ENCODE measurements at places on chromosomes 13 and 19.
A peak's percentile ranks its signal among the peaks of the same experiment; 100 is the strongest.

DNA sequence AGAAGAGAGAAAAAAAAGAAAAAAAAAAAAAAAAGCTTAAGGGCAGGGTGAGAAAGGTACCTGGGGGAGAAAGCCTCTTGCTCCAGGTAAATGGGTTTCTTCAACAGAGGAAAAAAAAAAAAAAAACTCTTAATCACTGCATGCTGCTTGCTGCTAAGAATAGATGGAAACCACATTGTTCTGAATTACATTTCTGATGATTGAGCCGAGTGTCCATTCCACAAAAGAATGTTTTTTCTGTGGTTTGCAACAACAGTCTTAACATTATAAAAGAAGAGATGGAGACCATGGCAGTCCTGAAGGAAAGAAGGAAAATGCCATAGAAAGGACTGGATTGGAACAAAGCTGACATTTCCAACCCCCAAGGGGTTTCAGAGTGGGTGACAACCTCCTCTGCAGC, 1312.7 kb downstream of the SLITRK1 start:
- DNase-seq = no peak

- DNase-seq = no peak
These were observed 13.9 kb downstream of the C3 start for GRCh38 chr19:6706633-6706958.

GRCh38 chr13:110716247-110716515, 2.7 kb downstream of the ING1 start:
- peak; percentile 55 for DNase-seq

GRCh38 chr13:38417727-38418126, 68.1 kb downstream of the UFM1 start:
- DNase-seq = peak; percentile 17

GRCh38 chr19:40921005-40921897, 39.2 kb upstream of the CYP2A7 start:
- DNase-seq = no peak

GRCh38 chr13:50911081-50911631, 1.6 kb downstream of the RNASEH2B start:
- no peak for DNase-seq

DNA sequence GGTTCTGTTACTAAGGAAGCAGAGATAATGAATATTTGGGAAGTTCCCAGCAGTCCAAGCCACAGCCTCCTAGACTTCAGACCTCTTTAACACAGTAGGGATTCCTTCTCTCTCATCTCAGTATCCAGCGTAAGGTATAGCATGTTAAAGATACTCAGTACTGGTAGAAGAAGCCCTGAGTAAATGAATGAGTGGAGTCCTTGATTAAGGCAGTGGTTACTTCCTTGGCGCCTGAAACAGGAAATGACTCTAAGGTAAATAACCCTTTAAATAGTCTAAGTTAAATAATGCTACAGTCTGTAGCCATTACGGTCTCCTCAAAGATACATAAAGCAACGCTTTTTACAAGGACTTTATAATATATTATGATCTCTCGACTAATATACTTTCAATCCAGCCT, 650.8 kb upstream of the MIR17HG start:
- DNase-seq = no peak

- no peak for DNase-seq
These were observed 221.0 kb downstream of the EFNB2 start for GRCh38 chr13:106314417-106314816.

- DNase-seq = no peak
These were observed 303.9 kb downstream of the FOXO1 start for GRCh38 chr13:40362502-40362901.

DNA sequence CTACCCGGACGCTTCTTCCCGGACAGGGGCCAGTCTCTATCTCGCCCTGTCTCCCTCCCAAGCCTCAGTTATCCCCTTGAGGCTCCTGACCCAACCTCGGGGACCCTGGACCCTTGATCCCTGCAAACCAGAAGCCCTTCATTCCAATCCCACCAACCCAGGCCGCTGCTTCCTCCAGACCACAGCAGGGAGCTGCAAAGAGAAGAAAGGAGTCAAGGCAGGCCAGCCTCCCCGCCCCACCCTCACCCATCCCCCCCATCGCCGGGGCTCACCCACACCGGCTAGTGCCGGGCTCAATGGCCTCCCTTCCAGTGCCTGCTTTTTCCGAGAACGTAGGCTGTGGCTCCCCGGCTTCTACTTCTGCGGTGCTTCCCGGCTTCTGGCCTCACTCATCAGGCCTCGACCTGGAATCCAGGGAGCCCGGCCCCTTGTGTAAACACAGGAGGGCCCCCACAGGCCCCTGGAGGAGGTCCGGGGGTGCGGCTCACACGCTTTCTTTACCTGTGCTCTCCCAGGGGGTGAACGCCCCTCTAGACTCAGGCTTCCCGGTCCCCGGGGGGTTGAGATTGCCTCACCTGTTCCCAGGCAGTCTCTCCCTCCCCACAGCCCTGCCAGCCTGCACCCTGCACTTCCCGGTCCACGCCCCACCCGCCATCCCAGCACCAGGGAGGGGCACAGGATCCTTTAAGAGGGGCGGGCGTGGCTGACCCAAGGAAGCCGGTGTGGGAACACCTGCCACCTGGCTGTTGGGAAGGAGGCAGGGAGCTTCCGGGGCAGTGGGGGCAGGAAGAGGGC, at the start of gene FAM83E:
TSS of gene FAM83E (minus strand) at position 641 of the 795 bp plus-strand sequence. CDS start 1,704 bp downstream, outside the sequence.
- no peak for DNase-seq

DNA sequence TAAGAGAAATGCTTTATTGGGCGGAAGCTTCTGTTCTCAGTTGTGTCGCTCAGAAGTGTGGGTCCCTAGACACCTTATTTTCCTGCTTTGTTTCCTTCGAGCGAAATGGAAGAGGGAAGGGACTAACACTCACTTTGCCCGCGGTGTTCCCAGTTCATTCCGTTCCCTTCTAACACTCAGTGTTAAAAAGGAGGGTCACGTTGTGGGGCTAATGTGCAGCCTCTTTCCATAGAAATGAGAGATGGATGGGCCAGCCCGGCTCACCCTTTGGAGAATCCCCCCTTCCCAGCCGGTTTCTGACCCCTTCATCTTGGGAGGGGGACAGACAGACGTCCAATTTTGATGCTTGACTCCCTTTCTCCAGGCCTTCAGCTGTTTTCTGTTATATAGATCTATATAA, 2.3 kb downstream of the ATP11A start:
- DNase-seq = no peak

DNA sequence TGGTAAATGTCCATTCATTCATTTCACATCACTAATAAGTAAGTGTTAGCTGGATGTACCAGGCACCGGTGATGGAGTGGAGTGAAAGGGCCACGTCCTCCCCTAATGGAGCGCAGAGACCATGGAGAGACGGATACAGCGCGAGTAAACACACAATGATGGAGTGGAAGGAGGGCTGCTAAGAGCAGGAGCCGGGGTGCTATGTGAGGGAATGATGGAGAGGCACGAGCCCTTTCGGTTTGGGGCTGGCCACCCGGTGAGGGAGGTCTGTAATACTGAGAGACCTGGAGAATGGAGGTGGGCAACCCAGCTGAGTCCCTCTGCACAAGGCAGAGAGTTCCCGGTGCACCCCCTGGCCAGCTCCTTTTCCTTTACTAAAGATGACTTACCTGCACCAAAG, 53.7 kb downstream of the PEPD start:
- DNase-seq = no peak

DNA sequence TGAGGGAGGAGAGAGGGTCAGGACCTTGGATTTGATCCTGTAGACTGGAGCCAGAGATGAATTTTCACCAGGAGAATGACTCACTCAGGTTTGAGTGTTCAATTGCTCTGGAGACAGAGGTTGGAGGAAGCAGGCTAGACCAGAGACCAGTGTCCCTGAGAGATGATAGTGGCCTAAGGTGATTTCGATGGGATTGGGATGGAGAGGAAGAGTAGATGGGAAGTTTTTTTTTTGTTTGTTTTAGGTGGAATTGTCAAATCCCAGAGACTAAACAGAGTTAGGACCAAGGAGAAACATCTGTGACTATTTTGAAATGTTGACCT, 2.3 kb downstream of the CEBPG start:
- no peak for DNase-seq

DNA sequence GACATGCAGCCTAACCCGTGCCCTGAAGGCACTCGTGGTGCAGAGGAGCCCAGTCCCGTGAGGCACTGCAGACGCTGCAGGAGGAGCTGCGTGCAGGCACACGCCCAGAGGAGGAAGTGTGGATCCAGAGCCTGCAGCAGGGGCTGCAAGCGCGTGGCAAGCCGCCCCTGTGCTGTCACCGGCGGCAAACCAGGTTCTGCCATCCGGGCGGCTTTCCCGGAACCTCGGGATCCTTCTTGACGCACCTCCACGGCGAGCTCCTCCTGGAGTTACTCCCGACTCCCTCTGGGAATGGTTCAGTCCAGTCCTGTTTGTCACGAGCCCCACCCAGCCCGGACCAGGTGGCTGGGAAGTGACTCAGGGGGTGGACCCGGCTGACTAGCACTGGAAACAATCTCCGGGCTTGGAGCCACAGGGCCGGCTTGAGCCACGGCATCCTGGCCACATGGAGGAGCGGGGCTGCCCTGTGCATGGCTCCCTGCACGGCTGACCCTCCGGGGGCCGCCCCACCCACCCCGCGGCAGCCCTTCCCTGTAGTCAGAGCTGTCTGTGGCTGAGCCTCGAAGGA, 10.2 kb downstream of the DPP9 start:
- DNase-seq = no peak

DNA sequence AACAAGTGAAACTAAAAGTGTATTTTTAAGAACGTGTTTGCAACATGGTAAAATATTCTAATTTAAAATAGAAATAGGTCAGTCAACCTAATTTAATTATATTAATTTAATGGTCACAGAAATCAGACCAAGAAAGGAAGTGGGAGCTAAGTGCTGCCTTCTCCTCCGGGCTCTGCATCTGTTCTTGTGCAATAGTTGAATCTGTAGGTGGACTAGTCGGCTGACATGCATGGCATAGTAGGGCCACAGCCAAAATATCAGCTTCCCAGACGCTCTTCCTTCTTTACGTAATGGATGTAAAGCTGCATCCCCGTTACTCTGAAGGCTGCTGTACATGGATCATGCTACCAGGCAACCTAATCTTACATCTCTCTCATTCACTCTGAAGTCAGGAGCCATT, 47.3 kb downstream of the COL4A1 start:
- DNase-seq = no peak

- peak; percentile 74 for DNase-seq
These were observed 13.8 kb downstream of the ATP12A start for GRCh38 chr13:24693862-24694471.

DNA sequence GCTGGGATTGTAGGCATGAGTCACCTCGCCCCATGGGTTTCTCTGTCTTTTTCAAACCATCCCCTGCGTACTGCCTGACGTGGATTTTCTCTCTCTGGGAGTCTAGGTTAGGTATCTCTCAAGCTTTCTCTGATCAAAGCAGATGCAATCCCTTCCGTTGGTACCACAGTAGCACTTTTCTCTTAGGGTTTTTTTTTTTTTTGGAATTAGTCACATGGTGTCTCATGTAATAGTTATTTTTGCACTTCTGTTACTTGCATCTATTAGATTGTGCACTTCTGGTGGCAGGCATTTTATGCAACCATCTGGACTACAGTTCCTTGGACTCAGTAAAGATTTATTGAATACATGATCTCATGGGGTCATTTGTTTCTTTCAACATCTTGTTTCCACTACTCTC, 72.1 kb downstream of the GPC6 start:
- DNase-seq = no peak

DNA sequence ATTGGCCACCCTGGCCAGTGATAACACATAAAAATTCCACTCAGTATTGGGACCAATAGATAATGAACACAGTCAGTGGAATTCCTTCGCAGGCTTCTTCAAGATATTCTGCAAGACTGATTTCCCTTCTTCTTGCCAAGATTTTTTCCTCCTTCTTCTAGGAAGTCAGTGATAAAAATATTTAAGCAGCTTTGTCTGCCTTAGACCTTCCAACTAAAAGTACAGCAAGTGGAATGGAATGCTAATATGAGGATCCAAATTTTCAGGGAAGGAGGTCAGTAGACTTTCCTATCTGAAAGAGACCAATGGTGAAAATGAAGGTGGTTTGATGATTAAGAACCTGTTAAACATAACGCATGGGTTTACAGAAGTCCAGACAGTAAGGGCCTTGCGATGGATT, 9.6 kb downstream of the STARD13 start:
- no peak for DNase-seq

GRCh38 chr19:3365836-3366752, at the start of gene NFIC:
NFIC (plus strand) TSS chr19:3366583; CDS start chr19:3366637, 54 bp downstream.
- DNase-seq = peak; percentile 53

DNA sequence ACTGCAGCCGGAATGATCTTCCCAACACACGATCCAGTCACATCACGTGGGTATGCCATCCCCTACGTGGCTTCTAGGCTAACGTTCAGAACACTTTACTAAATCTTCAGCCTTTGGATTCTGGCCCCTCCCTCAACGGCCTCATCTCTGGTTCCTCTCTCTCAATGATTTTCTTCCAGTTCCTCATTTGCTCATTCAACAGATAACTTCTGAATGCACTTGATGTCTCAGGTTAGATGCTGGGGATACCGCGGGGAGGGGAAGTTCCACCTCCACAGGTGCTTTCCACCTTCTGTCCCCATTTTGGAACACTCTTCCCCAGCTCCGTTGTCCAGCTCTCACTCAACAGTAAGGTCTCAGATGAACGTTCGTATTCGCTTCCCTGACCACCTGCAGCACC, 66.1 kb downstream of the ATP7B start:
- no peak for DNase-seq

DNA sequence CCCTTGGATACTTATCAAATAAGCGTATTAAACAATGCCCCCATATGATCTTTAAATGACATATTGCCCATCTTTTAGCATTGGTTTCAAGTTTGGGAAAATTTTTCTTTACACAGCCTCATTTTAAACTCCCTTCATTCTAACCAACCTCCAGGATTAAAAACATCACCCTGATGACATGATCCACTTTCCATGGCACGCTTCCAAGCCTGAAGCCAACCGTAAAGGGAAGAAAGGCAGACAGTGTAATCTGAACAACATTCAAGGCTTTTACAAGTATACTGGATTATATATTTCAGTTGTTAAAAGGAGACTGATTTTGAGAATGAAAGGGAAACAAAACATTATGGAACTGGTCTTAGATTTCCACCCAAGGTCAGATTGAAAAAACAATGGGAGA, 1721.9 kb downstream of the OLFM4 start:
- no peak for DNase-seq

DNA sequence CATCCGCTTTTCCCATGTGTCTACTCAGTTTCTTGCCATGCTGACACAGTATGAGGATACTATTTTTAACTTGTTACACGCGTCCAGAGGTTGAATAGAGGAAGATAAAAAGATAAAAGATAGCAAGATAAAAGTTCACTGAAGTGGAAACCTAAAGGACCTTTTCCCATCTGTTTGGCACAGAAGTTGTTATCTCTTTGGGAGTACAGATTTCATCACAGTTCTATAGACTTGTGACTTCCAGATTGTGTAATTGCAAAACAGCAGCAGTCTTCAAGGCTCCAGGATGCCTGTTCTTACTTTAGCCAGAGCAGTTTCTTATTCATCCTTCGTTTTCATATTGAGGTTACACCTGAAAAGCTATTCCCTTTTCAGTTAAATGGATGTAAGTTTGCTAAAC, 369.2 kb downstream of the GPC5 start:
- no peak for DNase-seq

GRCh38 chr13:100212904-100213553, 124.1 kb downstream of the PCCA start:
- peak; percentile 71 for DNase-seq
